Amygdala (tissue), 56 donors: ENCODE measurements at places on chromosomes 4 and X.

- DNase-seq, result no peak
These were observed 671.6 kb downstream of the GRXCR1 start for GRCh38 chr4:43564107-43564506.

GRCh38 chr4:108100827-108101226, 67.9 kb downstream of the LEF1 start:
- no peak for DNase-seq

DNA sequence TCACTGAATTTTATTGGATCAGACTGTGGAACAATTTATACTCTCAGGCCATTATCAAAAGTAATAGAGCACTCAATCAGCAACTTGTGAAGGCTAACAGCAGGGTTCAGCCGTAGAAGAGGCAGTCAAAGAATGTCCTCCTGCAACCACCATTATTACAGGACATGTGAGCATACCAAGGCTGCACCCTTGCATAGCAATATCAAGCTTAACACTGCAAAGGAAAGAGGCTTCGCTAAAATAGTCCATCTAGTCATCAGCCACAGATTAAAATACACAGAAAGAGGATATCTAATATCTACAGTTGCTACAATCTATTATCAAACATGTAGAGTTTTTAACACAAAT, 42.9 kb upstream of the TMPRSS11B start:
- no peak for DNase-seq

DNA sequence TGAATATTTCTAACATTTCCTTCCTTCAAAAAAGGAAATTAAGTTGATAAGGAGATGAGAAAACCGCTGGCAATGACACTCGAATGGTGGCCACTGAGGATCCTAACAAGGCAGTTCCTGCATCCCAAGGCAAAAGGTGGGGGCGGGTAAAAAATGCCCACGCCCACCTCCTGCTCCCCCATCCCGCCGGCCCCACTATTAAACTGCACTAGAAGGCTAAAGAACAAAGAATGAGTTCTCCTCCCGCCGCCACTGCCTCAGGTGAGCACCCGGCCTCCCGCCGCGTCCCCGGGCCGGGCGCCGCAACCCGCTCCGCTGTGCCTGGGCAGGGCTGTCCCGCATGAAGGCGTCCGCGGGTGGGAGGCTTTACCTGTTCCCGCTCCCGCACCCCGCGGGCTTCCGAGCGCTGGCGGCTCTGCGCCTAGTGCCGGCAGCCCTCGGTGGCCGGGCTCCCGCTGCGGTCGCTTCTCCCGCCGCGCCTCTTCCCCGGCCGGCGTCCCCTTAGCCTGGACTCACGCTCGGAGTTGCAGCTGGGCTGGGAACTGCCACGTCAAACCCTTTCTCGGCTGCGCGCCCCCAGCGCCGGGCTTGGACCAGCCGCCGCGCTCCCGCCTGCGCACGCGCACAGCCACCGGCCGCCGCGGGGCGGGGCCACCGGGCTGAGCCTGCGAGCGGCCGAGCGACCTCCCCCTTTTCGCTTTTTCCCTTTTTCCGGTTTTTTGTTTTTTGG, at the start of gene SEC24D:
TSS of gene SEC24D (minus strand) at position 556 of the 730 bp plus-strand sequence. CDS start 2,430 bp downstream, outside the sequence.
- peak; percentile 55 for DNase-seq

DNA sequence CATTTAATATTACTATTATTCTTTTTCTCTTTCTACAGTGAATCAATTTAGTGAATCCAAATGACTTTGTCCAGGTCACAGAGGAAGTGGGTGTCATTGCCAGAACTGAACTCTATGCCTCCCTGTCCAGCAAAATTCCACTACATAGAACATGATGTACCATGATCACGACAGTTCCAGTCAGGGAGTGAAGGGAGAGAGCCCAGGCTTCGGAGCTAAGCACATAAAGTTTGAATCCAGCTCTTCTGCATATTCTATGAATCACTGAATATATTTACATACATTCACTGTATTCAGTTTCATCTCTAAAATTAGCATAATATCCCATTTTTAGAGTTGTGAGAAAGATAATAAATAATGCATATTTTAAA, 17.4 kb downstream of the ARHGEF38 start:
- DNase-seq, result no peak

- no peak for DNase-seq
These were observed 1084.2 kb upstream of the TENM3 start for GRCh38 chr4:181158971-181159370.

- no peak for DNase-seq
These were observed 213.2 kb upstream of the UGT8 start for GRCh38 chr4:114385195-114385985.
